Heart right ventricle (tissue), 16 donors: ENCODE measurements at places on chromosomes 3 and 15. TPM values are rescaled to one million over a fixed set of nuclear protein-coding genes. Genes with fewer than 3 reads are reported as not detected.

- DNase-seq: no peak
These were observed 54.7 kb downstream of the TP63 start for GRCh38 chr3:189685860-189686259.

GRCh38 chr3:39221141-39221530 is 28.7 kb upstream of the XIRP1 start:
- no peak for DNase-seq

The HCN4 gene
- total RNA-seq: 4.1 TPM

DNA sequence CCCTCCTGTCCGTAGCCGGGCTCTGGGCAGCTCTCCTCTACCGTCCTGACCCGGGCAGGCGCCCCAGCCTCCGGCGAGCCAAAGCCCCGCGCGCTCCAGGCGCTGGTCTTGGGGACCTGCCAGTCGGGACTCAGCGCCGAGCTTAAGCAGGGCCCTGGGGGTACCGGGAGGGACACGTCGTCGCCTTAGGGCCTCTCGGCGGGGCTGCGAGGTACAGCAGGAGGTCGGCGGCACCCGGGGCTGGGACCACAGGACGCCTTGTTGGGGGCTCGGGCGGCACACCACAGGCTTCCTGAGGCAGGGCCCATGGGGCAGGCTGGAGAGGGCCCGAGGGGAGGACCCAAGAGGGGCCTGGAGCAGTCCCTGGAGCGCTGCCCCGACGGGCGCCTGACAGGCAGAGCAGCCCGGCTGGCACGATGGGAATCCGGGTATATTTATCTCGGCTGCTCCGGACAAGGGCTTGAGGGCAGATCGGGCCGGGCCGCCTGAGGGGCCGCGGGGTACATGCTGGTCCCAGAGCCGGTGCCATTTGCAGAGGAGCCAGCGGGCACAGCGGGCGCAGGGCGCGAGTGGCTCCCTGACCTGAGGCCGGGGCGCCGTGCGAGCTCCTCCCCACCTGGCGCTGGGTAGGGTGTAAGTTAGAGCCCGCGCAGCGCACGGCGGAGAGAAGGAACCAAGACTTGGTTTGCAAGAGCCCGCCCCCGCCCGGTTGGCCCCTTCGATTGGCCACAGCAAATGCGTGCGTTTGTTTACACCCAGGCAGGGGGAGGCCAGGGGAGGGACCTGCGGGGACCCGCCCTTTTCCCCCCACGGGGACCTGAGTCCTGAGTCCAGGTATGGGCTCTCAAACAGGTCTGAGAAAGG is 574 bp downstream of the SLC38A3 start:
- DNase-seq: no peak

DNA sequence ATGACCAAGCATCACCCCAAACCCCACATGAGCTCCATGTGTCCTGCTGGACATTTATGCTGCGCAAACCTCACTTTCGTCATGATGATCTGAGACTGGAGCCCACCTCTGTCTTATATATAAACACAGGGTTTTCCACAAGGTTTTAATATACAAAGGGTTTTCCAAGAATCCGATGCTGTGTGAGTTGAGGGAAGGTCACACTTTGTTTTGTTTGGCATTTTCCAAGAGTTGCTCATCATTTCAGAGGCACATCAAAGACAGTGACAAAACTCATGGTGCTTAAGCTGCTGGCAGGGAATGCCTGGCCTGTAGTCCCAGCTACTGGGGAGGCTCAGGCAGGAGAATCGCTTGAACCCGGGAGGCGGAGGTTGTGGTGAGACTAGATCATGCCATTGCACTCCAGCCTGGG is 20.0 kb downstream of the EFCC1 start:
- DNase-seq: no peak

DNA sequence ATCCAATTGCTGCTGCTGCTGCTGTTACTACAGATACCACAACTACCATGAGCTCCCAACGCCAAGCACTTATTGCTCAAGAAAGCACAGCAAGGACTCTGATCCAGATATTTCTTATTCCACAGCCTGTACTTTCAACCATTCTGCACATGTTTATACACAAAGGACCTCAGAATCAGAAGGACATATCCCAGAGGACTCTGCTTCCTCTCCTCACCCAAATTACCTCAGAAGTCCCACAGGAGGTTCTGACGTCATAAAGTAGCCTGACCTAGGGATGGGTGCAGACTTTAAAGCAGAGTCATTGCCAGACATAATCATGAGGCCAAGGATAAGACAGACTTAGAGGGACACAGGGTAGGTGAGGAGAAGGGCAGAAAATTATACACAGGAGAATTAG is 115.9 kb downstream of the ABI3BP start:
- DNase-seq: no peak

The DISP2 gene
- 0.79 TPM for total RNA-seq

GRCh38 chr15:39381517-39381916 is 199.4 kb upstream of the THBS1 start:
- DNase-seq: no peak

DNA sequence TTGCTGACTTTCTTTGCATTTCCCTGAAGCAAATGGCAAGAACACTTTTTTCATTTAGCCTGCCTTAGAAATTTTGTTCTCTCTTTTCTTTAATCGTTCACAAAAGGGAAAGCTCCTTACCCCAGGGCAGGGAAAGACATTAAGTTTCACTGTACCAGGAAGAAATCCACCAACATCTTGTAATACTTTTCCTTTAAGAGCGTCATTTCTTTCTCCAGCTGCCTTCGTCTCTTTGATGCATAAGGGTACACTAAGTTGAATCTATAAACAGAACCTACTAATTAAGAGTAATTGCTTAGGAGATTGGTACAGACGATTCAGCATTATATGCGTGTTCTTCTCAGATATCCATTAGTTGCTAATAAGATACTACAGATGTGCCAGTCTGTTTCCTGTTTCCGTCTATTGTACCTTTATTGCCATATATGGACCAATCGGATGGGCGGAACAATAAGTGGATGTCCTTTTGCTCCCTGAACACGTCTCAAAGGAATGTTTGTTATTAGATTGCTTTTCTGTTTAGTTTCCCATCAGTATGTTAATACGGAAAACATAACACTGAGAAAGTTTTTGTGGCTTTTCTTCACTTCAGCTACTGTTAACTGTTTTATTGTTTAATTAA is 276.7 kb upstream of the RARB start:
- no peak for DNase-seq

The TM4SF18 gene
- total RNA-seq: 10.5 TPM

The CPLX3 gene
- 0.64 TPM for total RNA-seq

DNA sequence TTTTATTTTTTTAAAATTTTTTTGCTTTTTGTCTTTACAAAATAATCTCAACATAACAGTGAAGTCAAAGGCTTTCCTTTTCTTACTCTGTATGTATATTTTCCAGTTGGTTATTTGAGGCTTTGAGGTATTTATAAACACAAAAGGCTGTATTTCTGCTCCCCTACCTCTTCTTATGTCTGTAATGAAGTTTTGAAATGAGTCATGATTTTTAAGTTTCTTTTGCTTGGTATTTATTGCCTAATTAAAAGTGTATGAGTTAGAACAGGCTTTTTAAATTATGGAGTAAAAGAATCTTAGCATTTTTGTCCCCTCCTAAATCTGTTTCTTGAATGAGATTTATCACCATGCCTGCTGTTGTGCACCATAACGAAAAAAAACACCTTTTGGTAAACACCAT is 66.0 kb downstream of the DCUN1D1 start:
- no peak for DNase-seq

The COL6A6 gene
- 0.48 TPM for total RNA-seq

The HTR3E gene
- total RNA-seq: not detected

- no peak for DNase-seq
These were observed 27.6 kb upstream of the ZFAND6 start for GRCh38 chr15:80031841-80032240.

The MAP1A gene
- total RNA-seq: 49.2 TPM

DNA sequence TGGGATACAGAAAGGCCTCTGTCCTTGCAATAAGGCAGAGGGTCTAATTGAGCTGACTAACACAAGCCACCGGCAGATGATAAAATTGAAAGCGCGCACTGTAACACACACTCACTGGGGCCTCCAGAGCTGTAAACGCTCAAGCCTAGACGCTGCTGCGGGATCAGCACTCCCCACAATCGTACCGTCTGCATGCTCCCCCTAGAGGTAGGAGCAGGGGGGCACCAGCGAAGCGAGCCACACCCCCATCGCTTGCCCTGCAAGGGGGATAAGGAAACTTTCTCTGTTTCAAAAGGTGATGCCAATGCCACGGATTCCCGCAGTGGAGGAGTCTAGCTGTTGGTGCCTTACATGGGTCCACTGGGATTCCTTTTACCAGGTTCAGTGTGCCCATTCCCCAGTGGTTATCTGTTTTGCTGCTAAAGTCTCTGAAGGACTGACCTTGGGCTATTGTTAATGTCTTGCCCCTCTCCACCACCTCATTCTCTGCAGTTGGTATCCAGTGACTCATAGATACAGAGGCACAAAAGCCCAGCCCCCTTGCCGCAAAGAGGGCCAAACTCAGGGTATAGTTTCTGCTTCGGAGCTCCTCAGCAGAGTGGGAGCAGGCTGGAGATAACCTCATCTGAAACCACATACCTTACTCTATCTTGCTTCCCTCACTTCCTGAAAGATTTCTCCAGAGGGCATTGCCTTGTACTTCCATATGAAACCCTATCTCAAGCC is 139.3 kb upstream of the KBTBD8 start:
- no peak for DNase-seq

The RPL14 gene
- 917 TPM for total RNA-seq

DNA sequence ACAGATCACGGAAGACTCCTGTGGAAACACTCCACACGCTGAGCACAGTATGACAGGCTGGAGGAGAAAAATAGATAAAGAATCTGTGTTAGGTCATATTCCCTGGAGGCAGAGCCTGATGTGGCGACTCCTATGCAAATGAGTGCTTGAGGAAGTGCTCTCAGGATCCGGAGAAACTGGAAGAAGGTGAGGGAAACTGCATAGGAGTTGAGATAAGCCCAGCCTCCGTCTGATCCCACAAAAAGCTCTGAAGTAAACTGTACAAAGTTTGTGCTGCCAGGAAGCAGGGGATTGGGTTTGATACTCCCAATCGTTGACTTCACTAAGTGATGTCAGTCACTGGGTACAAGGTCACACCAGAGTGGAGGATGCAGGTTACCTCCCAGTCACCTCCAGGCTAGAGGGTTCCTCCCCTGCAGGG is 33.4 kb downstream of the OSBPL10 start:
- no peak for DNase-seq

The LMAN1L gene
- total RNA-seq: 6.3 TPM

The CLDN11 gene
- total RNA-seq: 1.6 TPM

GRCh38 chr3:48429960-48430707 is at the start of gene PLXNB1:
Gene PLXNB1 (minus strand): TSS chr3:48430086. CDS start chr3:48424611, 5,475 bp downstream.
- DNase-seq: no peak
